ENCODE measurements at places on chromosomes 2 and 18. TPM values are rescaled to one million over a fixed set of nuclear protein-coding genes. Genes with fewer than 3 reads are reported as not detected.

DNA sequence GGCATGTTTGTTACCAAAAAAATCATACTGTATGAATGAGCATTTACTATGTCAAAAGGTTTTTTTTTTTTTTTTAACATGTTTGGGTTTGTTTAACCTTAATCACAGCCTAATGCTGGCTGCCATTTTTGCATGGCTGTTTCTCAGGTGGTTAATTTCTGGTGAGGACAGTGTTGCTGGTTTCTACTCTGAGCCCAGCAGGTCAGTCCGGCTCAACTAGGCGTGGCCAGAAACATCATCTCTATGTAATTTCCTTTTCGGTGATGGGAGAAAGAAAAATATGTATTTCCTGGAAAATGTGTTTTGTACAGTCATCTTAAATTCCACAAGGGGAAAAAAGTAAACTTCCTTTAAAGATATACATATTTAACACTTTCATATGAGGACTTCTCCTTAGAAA lies 24.9 kb upstream of the BZW1 start:
- H3K27ac ChIP-seq: no peak overlapping the region
- H3K4me3 ChIP-seq: no peak overlapping the region

DNA sequence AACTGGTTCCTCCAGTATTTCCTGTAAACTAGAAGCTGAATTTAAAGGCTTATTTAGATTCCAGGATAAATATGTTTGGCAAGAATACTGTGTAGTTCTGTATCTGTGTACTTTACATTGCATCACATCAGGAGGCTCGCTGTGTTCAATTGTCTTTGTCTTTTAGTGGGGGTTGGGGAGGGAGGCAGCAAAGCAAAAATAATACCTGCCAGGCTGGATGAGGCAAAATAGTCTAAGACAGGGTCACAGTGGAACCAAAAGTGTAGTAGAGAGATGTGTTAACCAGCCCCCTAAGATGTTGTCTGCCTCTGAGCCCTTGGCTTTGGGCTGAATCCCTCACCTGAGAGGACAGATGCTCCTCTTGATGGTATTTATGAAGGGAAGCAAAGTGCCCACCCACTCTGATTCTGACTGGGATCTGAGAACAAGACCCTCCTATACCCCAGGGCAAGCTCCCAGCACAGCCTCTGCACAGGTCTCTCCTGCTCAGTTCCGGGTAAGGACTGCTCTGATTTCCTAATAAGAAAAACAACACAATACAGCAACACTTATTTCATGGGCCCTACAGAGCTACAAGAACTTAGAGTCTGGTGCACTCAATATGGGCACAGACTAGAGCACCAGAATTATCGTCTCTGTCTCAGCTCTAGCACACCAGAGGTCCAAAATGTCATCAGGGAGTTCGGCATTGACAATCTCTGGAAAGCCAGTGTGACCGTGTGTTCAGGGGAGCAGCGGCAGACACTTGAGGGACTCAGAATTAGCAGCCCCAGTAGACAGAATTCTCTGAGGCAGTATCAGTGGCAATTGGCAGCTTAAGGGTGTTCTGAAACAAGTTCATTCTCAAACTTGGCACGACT lies 7.2 kb upstream of the AFTPH start:
- no peaks in the 10 kb centered on the region for H3K4me1 ChIP-seq
- no peak overlapping the region for H3K27ac ChIP-seq
- H3K4me3 ChIP-seq: no peak overlapping the region
- no peaks in the 10 kb centered on the region for H3K36me3 ChIP-seq

EMX1 gene
- total RNA-seq: not detected

DNA sequence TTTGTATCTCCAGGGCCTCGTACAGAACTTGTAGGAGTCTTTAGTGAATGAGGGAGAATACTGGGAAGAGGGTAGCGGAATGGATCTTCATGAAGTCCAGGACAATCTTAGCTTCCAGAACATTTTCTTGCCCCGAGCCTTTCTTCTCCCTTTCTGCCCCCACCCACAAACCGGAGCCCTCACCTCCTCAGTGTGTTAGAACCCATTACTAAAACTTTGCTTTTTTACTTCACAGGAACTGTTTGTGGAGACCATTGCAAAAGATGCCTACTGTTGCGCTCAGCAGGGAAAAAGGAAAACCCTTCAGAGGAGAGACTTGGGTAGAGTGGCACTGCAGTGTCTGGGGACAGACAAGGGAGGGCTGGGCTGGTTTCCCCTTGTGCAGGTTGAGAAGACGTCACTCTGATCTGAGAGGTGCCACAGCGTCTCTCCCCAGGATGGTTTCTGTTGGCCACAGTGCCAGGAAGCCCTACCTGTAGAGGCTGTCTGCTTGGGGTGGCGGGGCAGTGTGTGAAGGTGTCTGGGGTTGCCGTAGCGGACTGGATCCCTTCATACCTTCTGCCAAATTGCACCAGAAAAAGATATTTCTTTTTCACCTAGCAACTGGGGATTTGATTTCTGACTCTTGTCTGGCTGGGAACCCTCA lies 786 bp downstream of the POLE4 start:
- no peaks in the 10 kb centered on the region for H3K27me3 ChIP-seq
- H3K4me3 ChIP-seq: no peak overlapping the region
- no peaks in the 10 kb centered on the region for H3K36me3 ChIP-seq
- H3K4me1 ChIP-seq: no peaks in the 10 kb centered on the region
- DNase-seq: no peak

GRCh38 chr18:59821983-59822382 lies 77.8 kb upstream of the PMAIP1 start:
- H3K27ac ChIP-seq: no peak overlapping the region
- no peak for DNase-seq
- no peaks in the 10 kb centered on the region for H3K27me3 ChIP-seq
- no peak overlapping the region for H3K4me3 ChIP-seq
- no peaks in the 10 kb centered on the region for H3K36me3 ChIP-seq

SERPINB3 gene
- not detected for total RNA-seq

ZBTB7C gene
- 18.2 TPM for total RNA-seq

DNA sequence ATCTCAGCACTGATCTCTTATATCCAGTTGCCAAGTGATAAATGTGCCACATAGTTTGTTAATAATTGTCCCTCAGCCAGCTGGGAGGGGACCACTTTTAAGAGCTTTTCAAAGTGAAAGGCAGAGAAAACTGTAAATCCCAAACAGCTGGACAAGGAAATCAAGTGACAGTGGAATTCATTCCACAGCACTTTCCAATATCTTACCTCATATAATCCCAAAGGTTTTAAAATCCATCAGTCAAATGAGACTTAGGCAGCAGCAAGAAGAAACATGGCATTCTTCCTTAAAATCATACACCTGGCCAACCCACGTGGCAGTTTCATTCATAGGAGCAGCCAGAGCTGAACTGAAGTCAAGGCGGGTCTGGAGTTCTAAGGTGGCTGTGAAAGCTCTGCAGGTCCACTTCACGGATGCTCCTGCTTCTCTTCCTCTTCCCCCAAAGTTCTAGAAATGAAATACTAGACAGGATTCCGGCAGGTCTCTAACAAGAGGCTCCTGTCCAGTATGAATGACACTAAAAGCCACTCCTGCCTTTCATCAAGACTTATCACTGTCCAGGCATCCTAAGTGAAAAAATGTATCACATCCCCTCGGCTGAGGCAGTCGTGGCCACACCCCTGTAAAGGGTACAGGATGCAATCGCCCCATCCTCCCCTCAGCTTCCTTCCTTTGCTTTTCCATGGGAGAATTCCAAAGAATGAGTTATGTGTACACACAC lies 190.4 kb upstream of the STK17B start:
- no peak for DNase-seq
- H3K4me1 ChIP-seq: no peaks in the 10 kb centered on the region
- peaks cover 2% of the 10 kb centered on the region for H3K27me3 ChIP-seq
- H3K36me3 ChIP-seq: no peaks in the 10 kb centered on the region
- H3K4me3 ChIP-seq: no peak overlapping the region
- no peak overlapping the region for H3K27ac ChIP-seq

GRCh38 chr2:36560726-36561125 lies 37.2 kb downstream of the FEZ2 start:
- no peak for DNase-seq
- H3K4me3 ChIP-seq: no peak overlapping the region
- peaks cover 3% of the 10 kb centered on the region for H3K4me1 ChIP-seq
- no peak overlapping the region for H3K27ac ChIP-seq

GRCh38 chr2:222193328-222193983 lies 105.3 kb downstream of the PAX3 start:
- H3K36me3 ChIP-seq: no peaks in the 10 kb centered on the region
- H3K4me1 ChIP-seq: no peaks in the 10 kb centered on the region
- no peak for DNase-seq
- no peak overlapping the region for H3K4me3 ChIP-seq

- H3K27me3 ChIP-seq: no peaks in the 10 kb centered on the region
- H3K36me3 ChIP-seq: no peaks in the 10 kb centered on the region
These were observed 53.8 kb downstream of the MYO1B start for GRCh38 chr2:191299010-191299409.

- no peaks in the 10 kb centered on the region for H3K27me3 ChIP-seq
- no peak for DNase-seq
- H3K36me3 ChIP-seq: no peaks in the 10 kb centered on the region
- H3K4me3 ChIP-seq: peak overlapping the region; percentile 37
These were observed 586 bp downstream of the STK16 start for GRCh38 chr2:219245899-219246230.

- no peaks in the 10 kb centered on the region for H3K4me1 ChIP-seq
- H3K4me3 ChIP-seq: no peak overlapping the region
- H3K36me3 ChIP-seq: no peaks in the 10 kb centered on the region
- no peak overlapping the region for H3K27ac ChIP-seq
These were observed 104.7 kb downstream of the NRP2 start for GRCh38 chr2:205786976-205787375.

DNA sequence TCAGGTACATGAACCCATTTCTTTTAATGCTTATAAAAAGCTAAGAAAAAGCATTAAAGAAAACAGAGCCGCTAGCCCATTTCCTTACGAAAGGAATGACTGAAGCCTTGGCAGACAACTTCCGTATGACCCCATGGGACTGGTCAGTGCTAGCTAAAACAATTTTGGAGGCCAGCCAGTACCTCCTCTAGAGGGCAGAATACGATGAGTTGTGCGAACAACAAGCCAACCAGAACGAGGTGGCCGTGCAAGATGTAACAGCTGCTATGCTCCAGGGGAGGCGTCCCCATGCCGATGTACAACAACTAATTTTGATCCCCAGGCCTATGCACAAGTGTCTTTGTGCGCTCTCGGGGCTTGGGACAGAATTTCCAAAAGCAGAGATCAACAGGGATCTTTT lies 16.7 kb downstream of the MAP3K2 start:
- no peaks in the 10 kb centered on the region for H3K4me1 ChIP-seq
- no peaks in the 10 kb centered on the region for H3K36me3 ChIP-seq
- no peak overlapping the region for H3K4me3 ChIP-seq
- H3K27ac ChIP-seq: no peak overlapping the region

FIGN gene
- 12.7 TPM for total RNA-seq

SH2D6 gene
- not detected for total RNA-seq

- H3K4me1 ChIP-seq: no peaks in the 10 kb centered on the region
- no peak overlapping the region for H3K4me3 ChIP-seq
- H3K36me3 ChIP-seq: no peaks in the 10 kb centered on the region
- DNase-seq: no peak
- no peak overlapping the region for H3K27ac ChIP-seq
- no peaks in the 10 kb centered on the region for H3K27me3 ChIP-seq
These were observed 71.0 kb downstream of the NOL4 start for GRCh38 chr18:34153711-34154110.

GRCh38 chr18:56861244-56861643 lies 210.1 kb downstream of the WDR7 start:
- no peaks in the 10 kb centered on the region for H3K36me3 ChIP-seq
- H3K4me3 ChIP-seq: no peak overlapping the region
- no peak for DNase-seq
- H3K27ac ChIP-seq: no peak overlapping the region
- H3K27me3 ChIP-seq: no peaks in the 10 kb centered on the region

GRCh38 chr2:8144785-8145184 lies 537.1 kb upstream of the ID2 start:
- DNase-seq: no peak
- H3K4me3 ChIP-seq: no peak overlapping the region
- H3K27me3 ChIP-seq: no peaks in the 10 kb centered on the region
- no peaks in the 10 kb centered on the region for H3K36me3 ChIP-seq
- H3K4me1 ChIP-seq: peaks cover 5% of the 10 kb centered on the region
- H3K27ac ChIP-seq: no peak overlapping the region
